ENCODE measurements at places on chromosomes 11 and 22. TPM values are rescaled to one million over a fixed set of nuclear protein-coding genes. Genes with fewer than 3 reads are reported as not detected.

DNA sequence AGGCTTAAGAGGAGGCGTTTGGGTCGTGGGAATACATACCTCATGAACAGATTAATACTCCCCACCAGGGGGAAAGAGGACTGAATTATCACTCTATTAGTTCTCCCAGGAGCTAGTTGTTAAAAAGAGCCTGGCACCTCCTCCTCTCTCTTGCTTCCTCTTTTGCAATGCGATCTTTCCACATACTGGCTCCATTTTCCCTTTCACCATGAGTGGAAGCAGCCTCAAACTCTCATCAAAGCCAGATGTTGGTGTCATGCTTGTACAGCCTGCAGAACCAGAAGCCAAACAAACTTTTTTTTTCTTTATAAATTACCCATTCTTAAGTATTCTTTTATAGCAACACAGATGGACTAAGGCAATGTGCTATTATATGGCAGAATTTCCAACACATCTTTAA lies 258.5 kb downstream of the FAM76B start:
- H3K4me3 ChIP-seq = no peak overlapping the region
- DNase-seq = no peak
- H3K4me1 ChIP-seq = no peaks in the 10 kb centered on the region
- H3K27me3 ChIP-seq = peaks cover 9% of the 10 kb centered on the region
- H3K27ac ChIP-seq = no peak overlapping the region

DNA sequence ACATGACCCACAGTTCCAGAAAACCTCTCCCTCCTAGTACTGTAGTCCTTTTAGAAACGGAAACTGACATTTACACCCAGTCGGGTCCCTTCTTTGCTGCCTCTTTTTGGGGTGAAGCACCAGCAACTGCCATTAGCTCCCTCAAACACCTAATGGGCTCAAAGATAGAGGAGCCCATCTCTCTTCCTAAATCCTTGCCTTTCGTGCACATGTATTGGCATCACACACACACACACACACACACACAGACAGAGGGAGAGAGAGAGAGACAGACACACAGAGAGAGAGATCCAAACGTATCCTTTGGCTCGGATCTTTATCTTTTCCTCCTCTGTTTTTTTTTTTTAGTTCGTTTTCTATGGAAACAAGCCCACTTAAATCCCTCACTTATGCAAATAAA lies 716 bp downstream of the GRM5 start:
- no peak overlapping the region for H3K27ac ChIP-seq
- H3K4me1 ChIP-seq = no peaks in the 10 kb centered on the region
- peaks cover 48% of the 10 kb centered on the region for H3K27me3 ChIP-seq
- no peak overlapping the region for H3K4me3 ChIP-seq

GRCh38 chr22:50657925-50658324 lies 14.7 kb upstream of the SHANK3 start:
- no peaks in the 10 kb centered on the region for H3K36me3 ChIP-seq
- H3K27me3 ChIP-seq = peaks cover 32% of the 10 kb centered on the region
- peaks cover 3% of the 10 kb centered on the region for H3K4me1 ChIP-seq
- no peak for DNase-seq

Gene RIMBP3B
- 0.05 TPM for total RNA-seq

- DNase-seq = no peak
- H3K4me1 ChIP-seq = no peaks in the 10 kb centered on the region
- no peak overlapping the region for H3K27ac ChIP-seq
- no peaks in the 10 kb centered on the region for H3K27me3 ChIP-seq
Measured at GRCh38 chr11:85154294-85154693, 472.9 kb downstream of the DLG2 start.

GRCh38 chr11:12517306-12517705 lies 139.9 kb downstream of the PARVA start:
- H3K36me3 ChIP-seq = no peaks in the 10 kb centered on the region
- H3K4me1 ChIP-seq = no peaks in the 10 kb centered on the region

- no peaks in the 10 kb centered on the region for H3K27me3 ChIP-seq
- no peak overlapping the region for H3K4me3 ChIP-seq
- peaks cover 15% of the 10 kb centered on the region for H3K4me1 ChIP-seq
- peaks cover 9% of the 10 kb centered on the region for H3K36me3 ChIP-seq
Measured at GRCh38 chr11:74354036-74354435, 42.6 kb upstream of the P4HA3 start.

Gene PVALB
- not detected for total RNA-seq

DNA sequence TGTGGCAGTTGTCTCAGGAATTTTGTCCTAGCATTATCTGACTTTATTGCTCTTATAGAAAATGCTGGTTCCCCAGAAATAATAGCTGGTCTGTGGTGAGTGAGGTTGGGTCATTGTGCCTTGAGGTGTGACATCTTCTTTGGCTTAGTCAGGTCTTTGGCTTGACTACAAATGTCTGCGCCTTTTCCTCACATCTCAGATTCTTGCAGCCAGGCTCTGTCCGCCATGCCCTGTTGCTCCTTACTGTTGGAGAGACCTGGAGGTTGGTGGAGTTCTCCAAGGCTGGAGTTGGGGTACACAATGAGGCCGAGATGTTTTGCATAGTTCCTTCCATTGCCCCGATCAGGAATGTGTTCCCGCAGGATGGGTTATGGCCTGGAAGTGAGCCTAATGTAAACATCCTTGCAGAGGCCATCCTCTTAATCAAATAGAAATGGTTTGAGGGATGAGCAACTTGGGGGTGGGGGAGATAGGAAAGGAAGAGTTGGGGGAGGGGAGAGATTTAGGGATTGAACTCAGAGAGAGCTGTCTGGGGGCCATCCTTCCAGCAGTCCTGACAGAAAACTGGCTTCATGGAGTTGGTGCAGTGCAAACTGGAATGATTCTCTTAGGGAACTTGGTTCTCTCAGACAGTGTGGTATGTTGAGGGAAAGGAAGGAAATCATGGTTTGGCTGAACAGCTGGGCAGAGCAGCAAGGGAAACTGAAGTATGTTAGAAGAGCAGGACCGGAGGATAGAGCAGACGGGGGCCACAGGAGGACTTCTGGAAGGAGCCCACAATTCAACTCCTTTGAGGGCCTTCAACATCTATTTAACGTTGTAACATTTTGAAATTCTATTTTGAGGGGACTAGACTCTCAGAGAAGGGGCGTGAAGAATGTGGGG lies 49.9 kb downstream of the ZBTB16 start:
- peaks cover 13% of the 10 kb centered on the region for H3K4me1 ChIP-seq
- peaks cover 51% of the 10 kb centered on the region for H3K27me3 ChIP-seq
- no peaks in the 10 kb centered on the region for H3K36me3 ChIP-seq
- H3K27ac ChIP-seq = no peak overlapping the region
- no peak for DNase-seq
- H3K4me3 ChIP-seq = no peak overlapping the region

- H3K36me3 ChIP-seq = no peaks in the 10 kb centered on the region
- no peak for DNase-seq
- no peak overlapping the region for H3K4me3 ChIP-seq
- H3K27me3 ChIP-seq = no peaks in the 10 kb centered on the region
- H3K27ac ChIP-seq = no peak overlapping the region
Measured at GRCh38 chr22:47439643-47440265, 677.3 kb downstream of the TBC1D22A start.

DNA sequence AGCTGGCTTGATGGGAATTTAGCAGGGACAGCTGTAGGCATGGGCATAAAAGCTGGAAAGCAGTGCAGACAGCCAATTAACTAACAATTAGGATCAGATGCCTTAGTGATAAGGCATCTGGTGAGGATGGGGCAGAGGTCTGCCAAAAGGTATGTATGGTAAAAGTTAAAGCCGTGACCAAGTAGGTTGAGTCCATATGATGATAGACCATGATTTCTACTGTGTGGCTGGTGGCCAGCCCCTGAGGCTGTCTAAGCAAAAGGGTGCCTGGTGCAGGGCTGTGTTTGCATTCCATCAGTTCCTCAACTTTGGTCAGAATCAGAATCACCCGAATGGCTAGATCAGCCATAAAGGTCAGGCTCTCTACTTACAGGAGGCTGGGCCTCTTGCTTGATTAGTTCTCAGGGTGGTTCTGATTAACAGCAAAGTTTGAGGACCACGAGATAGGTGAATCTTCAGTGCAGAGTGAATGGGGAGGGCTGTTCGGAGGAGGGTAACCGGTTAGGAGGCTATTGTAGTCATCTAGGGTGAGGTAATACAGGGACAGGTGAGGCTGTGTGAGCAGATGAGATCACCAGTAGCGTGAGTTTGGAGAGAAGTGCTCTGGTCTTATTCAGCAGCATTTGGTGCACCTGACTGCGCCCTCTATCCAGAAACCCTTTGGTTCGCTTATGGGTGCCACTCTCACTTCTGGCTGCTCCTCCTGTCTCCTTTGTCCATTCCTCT lies 27.2 kb downstream of the PPFIBP2 start:
- no peak overlapping the region for H3K27ac ChIP-seq
- no peak for DNase-seq
- H3K4me1 ChIP-seq = peaks cover 35% of the 10 kb centered on the region
- peaks cover 17% of the 10 kb centered on the region for H3K27me3 ChIP-seq

DNA sequence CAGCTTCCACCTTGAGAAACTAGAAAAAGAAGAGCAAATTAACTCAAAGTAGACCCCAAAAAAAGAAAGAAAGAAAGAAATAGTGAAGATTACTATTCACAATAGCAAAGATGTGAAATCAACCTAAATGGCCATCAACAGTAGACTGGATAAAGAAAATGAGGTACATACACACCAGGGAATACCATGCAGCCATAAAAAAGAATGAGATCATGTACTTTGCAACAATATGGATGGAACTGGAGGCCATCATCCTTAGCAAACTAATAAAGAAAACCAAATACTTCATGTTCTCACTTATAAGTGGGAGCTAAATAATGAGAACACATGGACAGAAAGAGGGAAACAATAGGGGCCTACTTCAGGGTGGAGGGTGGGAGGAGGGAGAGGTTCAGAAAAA lies 13.8 kb downstream of the CD3D start:
- H3K4me1 ChIP-seq = peaks cover 6% of the 10 kb centered on the region
- peaks cover 18% of the 10 kb centered on the region for H3K36me3 ChIP-seq
- no peak for DNase-seq

Gene MS4A1
- total RNA-seq = not detected

DNA sequence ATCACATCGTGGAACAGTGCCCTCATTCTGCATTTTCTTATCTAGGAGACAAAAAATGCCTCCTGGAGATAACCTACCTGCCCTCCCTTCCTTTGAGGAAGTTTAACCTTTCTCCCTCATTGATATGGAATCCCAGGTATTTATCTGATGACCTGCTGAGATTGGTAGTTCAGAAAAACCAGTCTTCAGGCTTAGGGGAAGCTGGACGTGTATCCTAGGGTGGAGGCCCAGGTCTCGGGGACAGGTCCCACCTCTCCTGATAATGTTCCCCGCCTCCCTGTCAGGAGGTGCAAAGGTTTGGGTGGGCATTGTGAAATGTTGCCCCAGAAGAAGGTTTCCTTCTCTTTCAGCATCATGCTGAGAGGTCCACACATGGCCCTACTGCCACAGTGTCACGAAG lies 186.9 kb upstream of the NAV2 start:
- no peaks in the 10 kb centered on the region for H3K4me1 ChIP-seq
- peaks cover 7% of the 10 kb centered on the region for H3K27me3 ChIP-seq

DNA sequence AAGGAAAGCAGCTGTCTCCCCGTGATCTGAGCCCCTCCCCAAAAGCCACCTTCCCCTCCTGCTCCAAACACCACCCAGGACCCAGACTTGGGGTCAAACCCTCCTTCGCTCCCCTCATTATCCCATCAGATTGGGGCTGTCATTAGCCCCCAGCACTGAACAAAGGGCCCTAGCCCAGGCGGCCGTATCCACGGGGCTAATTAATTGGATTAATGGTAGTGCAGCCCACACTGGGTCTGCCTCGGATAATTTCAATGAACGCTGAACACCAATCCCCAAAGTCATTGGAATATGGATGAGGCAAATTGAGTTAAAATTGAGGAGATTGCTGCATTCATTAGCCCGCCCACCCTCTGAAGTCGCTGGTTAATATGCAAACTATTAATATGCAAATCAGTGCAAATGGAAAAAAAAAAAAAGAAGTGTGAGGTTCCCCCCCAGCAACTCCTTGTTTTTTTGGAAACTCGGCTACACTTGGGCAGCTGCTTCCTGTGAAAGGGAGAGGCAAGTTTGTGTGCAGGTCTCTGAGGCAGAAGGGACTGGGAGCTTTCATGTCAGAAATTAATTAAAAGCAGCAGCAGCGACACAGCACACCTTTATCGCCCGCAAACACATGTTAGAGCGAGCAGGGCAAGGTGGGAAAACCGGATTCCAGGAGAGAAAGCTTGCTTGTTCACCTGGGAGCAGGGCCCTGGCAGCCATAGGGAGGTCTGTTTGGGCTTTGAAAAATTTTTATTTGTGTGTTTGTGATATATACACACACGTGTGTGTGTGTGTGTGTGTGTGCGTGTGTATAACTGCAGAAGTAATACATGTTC lies 517.8 kb downstream of the MIAT start:
- H3K27me3 ChIP-seq = peaks cover 4% of the 10 kb centered on the region
- H3K4me3 ChIP-seq = no peak overlapping the region
- H3K27ac ChIP-seq = no peak overlapping the region
- H3K4me1 ChIP-seq = no peaks in the 10 kb centered on the region

DNA sequence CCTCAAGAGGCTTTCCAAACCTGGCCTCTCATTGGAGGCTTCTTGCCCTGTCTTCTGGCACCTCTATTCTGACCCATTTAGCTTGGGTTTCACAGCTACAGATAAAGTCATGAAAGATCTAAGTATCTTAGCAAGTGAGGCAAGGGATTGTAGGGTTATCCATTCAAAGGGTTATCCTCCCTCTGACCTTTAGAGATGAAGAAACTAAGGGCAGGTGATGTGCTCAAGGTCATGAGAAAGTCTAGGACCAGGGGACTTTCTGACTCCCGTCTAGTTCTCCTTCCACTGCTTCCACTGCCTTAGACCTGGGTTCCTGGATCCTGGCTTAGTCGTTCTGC lies 7.2 kb downstream of the PHOX2A start:
- H3K36me3 ChIP-seq = peaks cover 14% of the 10 kb centered on the region
- H3K4me1 ChIP-seq = peaks cover 10% of the 10 kb centered on the region
- DNase-seq = no peak
- peaks cover 26% of the 10 kb centered on the region for H3K27me3 ChIP-seq
- H3K27ac ChIP-seq = no peak overlapping the region
- no peak overlapping the region for H3K4me3 ChIP-seq

DNA sequence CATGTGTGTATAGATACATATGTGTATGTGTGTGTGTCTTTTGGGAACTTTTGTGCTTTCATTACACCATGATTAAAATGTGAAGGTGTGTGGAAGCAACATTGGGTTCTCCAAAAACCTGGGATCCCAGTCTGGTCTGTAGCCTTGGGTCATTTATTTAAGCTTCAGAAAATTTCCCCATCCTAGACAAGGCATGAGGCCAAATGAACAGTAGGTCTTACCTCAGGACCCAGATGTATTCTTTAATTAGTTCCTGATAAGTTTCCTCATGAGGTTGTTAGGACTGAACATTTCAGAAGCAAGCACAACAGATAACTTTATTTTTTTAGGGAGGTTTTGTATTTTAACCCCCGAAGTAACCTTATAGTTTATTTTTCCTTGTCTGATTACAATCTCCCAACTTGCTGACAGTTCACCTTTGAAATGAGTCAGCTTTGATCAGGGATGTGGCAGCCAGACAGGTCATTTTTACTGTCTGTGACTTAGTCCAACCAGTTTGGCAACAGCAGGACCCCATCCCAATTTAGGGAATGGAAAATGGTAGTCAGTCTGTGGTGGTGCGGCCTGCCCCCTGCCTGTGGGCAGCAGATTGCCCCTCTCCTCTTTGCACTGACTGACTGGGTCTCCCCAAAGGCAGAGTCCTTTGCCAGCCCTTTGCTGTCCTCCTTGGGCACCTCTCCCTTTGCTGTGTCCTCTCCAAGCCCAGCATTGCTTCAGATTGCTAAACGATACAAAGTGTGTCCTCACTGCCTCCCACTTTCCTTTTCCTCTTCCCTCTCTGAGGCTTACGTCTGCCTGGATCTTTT lies 88.3 kb downstream of the NAV2 start:
- no peak overlapping the region for H3K4me3 ChIP-seq
- no peaks in the 10 kb centered on the region for H3K4me1 ChIP-seq
- H3K27ac ChIP-seq = no peak overlapping the region
- no peaks in the 10 kb centered on the region for H3K27me3 ChIP-seq

Gene APOL5
- not detected for total RNA-seq

Gene ASRGL1
- 9.0 TPM for total RNA-seq

Gene LDLRAD3
- not detected for total RNA-seq
